ENCODE measurements at places on chromosomes 13 and 19.
A peak's percentile ranks its signal among the peaks of the same experiment; 100 is the strongest.

DNA sequence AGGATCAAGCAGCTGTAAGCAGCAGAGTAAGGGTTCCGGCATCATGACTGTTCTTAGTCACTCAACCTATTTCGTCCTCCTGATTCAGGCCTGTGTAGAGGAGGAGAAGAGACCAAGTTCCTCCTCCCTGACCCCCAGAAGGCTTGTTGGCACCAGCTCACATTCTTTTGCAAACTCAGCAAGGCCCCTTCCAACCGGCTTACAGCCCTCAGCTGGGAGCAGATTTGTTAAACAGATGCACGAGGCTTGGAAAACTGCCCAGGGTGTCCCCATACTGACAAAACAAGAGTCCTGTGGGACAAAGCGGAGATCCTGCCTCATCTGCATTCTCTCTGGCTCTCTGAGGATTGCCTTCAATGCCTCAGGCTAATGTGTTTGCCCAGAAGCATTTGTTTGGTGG, 113.2 kb upstream of the SOX21 start:
- peak; percentile 59 for DNase-seq

GRCh38 chr19:33691736-33692135, 70.0 kb downstream of the CHST8 start:
- DNase-seq: no peak

GRCh38 chr13:105147461-105147860, 1388.0 kb downstream of the EFNB2 start:
- DNase-seq: no peak

GRCh38 chr13:111372651-111373425, 52.4 kb downstream of the TEX29 start:
- DNase-seq: no peak

GRCh38 chr13:51453959-51454703, 1.3 kb upstream of the INTS6 start:
- DNase-seq: peak; percentile 46

DNA sequence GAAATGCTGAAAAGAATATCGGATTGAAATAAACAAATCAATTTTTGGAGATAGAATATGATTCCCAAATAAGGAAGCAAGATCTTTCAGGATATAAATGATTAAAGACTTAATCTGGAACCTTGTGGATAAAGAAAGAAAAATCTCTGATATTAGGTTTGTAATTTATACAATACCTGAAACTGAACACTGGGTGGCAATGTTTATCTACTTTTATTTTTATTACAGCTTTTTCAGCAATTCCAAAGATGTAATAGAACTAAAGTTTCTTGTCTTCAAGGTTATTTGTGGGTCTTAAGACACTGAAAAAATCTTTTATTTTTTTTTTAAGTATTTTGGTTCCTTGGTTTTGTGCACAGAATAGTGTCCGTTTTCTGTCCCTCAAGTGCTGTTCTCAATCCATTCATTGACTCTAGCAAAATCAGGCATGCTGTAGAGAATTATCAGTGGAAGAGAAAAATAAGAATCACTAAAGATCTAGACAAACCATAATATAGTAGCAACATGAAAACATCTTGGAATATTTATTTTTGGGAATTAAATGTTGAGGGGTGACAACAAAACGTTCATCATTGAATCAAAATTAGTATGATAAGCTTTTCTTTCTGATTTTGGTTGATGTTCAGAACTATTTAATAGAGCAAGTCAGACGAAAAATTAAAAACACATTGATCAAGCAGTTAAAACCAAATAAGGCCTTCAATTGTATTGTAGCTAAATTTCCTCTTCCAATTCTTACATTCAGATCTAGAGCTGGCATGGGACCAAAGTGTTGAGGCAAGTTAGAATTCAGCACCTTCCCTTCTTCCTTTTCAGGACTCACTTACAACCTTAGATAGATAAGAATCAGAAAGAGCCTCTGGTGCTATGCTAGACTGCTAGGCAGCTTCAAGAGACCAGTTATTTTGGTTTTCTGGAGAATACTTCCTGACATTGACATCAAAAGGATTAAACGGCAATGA, 704.4 kb upstream of the PCDH20 start:
- peak; percentile 30 for DNase-seq

- no peak for DNase-seq
Measured at GRCh38 chr19:49110567-49110966, 3.6 kb upstream of the LIN7B start.

DNA sequence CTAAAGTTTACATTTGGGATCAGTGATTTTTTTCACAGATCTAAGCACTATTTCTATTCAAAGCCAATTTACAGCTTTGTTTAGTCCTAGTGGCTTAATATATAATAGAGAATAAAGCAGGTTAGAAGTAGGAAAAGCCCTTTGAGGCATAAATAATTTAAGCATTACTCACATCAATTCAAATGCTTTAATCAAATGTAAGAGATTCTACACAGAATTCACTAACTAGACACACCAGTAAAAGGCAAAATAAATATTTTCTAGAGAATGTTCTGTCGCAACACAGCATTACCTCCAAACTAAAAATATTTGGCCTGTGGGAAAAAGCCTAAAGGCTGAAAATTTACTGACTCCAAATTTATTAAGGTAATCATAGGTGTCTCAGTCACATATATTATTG, 31.3 kb downstream of the KCTD12 start:
- no peak for DNase-seq

GRCh38 chr19:4401769-4402170, 670 bp upstream of the CHAF1A start:
- no peak for DNase-seq

DNA sequence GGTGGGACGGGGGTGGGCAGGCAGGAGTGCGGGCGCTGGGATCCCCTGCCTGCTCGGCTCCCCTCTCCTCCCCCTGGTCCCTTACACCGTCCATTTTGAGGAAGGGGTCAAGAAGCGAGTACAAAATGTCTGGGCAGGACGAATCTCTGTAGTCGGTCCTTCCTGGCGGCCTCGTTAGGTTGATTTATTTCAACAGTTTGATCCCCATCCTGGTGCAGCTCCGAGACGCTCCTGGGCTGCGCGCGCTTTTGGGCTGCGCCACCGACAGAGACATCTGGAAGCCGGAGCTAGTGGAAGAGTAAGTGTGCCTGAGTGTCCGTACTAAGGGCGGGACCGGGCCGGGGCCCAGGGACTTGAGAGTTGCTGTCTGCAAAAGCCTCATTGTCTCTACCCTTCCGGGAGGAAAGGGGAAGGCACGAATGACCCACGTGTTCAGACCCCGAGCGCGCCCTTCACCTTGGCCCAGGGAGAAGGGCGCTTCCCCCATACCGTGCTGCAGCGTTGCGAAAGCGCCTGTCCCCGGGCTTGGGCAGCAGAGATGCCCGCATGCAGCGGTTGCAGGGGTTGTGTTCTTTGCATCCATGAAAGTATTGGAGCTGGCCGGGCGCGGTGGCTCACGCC, 1.8 kb downstream of the ZNF114 start:
- DNase-seq: peak; percentile 64

- DNase-seq: no peak
Measured at GRCh38 chr13:66313413-66313812, 916.7 kb downstream of the PCDH9 start.

DNA sequence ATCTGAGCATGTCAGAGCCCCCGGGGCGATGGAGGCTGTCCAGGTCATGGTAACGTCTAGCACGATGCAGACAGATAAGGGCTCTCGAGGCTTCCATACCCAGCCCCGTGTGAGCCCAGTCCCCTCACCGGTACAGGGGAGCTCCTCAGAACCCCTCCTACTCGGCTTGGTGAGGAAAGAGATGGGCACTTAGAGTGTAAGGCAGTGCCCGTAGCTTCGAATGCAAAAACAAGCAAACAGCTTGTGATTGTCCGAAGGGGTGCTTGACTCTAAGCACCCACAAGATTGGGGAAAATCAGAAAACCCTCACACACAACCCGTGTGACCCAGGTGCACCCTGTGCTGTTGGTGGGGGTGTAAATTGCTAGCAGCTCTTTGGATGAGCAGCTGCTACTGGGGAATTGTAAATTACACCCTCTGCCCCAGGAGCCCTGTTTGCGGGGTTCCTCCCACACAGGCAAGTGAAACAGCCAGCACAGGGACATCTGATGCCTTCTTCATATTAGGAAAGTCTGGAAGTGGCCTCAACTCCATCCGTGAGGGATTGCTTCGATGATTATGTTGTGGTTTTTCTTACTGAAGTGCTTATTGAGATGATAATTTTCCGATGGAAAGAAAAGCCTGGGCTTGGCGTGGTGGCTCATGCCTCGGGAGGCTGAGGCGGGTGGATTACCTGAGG, 918 bp upstream of the PSPN start:
- DNase-seq: no peak
